ENCODE measurements at places on chromosomes 3 and 15.

DNA sequence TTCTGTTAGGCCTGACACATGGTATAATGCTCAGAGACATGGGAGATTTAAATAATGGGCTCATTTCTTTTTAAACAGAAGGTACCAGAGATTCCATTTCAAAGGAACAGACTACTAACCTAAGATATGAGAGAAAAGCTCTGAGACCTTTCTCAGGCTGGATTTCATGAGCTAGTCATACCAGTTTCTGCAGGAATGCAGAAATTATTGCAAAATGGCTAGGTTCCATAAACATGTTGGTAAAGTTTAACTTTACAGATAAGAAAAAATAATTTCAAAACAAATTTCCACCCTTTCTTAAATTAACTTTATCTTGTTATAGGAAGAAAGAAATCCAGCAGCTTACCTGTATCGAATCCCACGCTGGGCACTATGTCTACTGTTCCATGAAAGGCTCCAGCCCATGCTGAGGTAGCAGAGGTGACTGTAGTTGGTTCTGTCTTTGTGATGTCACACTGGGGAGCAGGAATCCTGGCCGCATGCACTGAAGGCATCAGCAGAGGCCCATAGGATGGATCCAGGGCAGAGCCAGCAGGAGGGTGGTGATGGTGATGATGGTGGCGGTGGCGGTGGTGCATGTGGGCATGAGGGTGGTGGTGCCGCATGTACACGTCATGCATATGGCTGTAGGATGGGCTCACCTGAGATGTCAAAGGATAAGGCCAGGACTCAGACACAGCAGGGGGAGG, 22.6 kb downstream of the VGLL3 start:
- DNase-seq: no peak

GRCh38 chr3:126682009-126682408, 22.0 kb upstream of the CHCHD6 start:
- no peak for DNase-seq

DNA sequence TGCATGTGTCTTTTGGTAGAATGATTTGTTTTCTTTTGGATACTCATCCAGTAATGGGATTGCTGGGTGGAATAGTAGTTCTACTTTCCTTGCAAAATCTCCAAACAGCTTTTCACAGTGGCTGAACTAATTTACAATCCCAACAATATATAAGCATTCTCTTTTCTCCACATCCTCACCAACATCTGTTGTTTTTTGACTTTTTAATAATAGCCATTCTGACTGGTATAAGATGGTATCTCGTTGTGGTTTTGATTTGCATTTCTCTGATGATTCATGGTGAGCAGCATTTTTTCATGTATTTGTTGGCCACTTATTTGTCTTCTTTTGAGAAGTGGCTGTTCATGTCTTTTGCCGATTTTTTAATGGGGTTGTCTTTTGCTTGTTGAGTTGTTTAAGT, 55.8 kb downstream of the ST8SIA2 start:
- no peak for DNase-seq

- no peak for DNase-seq
These were observed 40.8 kb downstream of the PPM1L start for GRCh38 chr3:160796813-160797164.

DNA sequence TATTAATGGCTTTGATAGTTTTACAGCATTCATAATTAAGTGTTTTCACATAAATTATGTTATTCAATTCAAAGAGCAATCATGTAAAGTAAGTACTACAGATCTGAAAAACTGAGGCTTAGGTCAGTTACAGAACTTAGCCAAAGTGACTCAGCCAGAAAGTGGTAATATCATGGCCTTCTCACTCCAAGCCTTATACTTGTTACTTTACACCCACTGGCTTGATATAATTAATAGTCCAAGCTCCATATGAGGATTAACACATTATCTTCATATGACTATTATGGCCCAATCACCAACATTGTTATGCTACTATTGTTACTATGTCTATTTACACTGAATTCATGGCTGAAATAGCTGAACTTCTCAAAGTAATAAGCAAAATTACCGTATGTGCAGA, 50.7 kb downstream of the TIGIT start:
- DNase-seq: no peak

GRCh38 chr3:162538491-162538890, 1041.9 kb downstream of the OTOL1 start:
- DNase-seq: no peak

GRCh38 chr15:48029642-48030041, 91.1 kb upstream of the SLC24A5 start:
- peak; percentile 4 for DNase-seq
